K562 (cell line): ENCODE measurements at places on chromosomes 2 and 18.

DNA sequence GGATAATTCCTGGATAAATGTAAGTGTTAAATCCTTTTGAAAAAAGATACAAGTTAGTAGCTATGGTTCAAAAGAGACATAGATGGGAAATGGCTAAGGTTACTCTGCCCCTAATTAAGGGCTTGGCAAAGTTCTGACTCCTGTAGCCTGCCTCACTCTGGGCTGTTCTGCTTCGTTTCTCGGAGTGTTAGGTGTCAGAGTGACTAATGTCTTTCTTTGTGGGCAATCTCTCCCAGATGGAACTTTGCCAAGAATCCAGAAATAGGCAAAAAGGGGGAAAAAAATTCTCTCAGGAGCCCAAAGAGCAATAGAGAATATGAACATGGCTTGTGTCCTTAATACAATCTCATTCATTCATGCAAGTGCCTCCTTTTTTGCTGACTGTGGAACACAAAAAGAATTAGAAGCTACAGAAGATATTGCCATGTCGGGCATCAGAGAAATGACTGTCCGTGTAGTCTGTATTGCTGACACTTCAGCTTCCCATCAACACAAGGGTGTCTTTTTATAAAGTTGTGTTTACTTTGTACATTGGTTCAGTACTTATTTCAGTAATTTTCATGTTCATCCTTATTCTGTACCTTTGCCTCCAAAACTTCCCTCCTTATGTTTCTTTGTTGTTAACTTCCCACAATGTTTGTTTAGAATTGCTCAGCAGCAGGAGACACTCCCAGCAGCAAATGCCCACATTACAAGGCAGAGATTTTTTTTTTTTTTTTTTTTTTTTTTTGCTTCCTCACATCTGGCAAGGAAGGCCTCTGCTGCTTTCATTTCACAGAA is 134.0 kb downstream of the FTCDNL1 start:
- no peaks in the 10 kb centered on the region for H3K4me1 ChIP-seq
- H3K27ac ChIP-seq = no peak overlapping the region
- H3K27me3 ChIP-seq = no peaks in the 10 kb centered on the region
- no peak for DNase-seq
- no peaks in the 10 kb centered on the region for H3K36me3 ChIP-seq
- H3K4me3 ChIP-seq = no peak overlapping the region

- H3K4me1 ChIP-seq = no peaks in the 10 kb centered on the region
- H3K27ac ChIP-seq = no peak overlapping the region
- DNase-seq = no peak
Measured at GRCh38 chr2:142848023-142848606, 29.3 kb upstream of the KYNU start.

DNA sequence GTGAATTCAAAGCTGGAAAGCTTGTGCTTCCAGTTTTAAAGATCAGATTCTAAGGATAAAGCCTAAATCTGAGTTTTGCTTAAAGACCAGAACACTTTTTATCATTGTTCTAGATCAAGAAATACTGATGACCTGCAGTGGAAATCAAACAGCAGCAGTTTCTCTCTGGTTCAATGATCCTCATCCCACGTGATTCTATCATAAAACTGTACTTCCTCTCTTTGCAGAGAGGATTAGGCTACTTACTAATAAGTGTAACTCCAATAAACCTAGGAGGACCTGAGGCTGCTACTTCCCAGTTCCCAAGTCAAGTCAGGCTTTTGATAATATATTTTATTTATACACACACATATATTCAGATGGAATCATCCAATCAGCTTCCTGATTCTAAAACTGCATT is 81.9 kb downstream of the TCF4 start:
- peaks cover 3% of the 10 kb centered on the region; the same call in 1 of the 3 replicates for H3K4me1 ChIP-seq
- no peaks in the 10 kb centered on the region for H3K27me3 ChIP-seq
- no peak overlapping the region for H3K27ac ChIP-seq
- DNase-seq = no peak
- H3K36me3 ChIP-seq = no peaks in the 10 kb centered on the region

- H3K4me3 ChIP-seq = no peak overlapping the region
- no peak overlapping the region for H3K27ac ChIP-seq
- DNase-seq = peak; percentile 79
- peaks cover 3% of the 10 kb centered on the region; the same call in 2 of the 3 replicates for H3K4me1 ChIP-seq
- H3K27me3 ChIP-seq = no peaks in the 10 kb centered on the region
- H3K36me3 ChIP-seq = no peaks in the 10 kb centered on the region
Measured at GRCh38 chr2:219689676-219690628, 62.5 kb downstream of the SLC4A3 start.

DNA sequence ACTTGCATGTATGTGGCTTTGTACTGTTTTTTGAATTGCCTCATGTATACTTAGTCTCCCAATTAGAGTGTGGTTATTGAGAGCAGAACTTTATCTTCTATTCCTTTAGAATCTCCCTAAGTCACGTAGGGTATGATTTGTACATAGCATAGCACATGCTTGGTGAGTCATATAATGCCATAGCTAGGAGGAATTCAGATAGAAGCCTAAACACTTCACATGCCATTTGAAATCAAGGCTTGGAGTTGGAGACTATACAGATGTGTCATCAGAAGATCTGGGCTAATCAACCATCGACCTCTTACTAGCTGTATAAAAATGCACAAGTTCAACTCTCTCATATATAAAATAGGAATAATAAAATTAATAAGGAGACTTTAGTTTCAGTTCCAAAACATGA is 222.6 kb upstream of the ST6GAL2 start:
- DNase-seq = no peak
- H3K4me3 ChIP-seq = no peak overlapping the region
- H3K27me3 ChIP-seq = no peaks in the 10 kb centered on the region
- no peaks in the 10 kb centered on the region for H3K36me3 ChIP-seq

DNA sequence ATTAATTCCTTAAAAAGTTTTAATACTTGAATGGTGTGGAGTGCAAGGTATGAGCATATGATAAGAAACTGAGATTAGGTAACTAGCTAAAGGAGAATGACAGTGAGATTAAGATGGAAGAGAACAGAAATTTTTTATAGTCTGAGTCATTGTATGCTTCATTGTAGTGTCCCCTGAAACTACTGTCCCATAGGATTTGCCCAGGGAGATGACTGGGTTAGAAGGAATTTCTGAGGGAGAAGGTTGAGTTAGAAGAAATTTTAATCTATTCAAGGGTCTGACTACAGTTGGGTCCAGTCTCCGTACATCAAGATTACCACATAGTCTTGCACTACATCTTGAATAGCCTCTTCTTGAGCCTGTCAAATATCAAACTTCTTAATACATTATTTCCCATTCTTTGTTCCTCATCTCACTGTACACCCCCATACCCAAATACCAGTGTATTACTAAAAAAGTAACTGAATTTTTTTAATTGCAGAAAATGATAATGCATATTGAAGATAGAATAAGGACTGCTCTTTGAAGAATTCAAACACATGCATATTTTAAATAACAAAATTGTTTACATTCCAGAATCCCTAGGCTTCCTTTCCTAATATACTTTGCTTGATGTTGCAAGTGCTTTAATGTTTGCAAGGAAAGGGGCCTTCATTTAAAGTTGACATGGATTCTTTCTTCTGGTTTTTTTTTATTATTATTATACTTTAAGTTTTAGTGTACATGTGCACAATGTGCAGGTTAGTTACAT is 314.3 kb upstream of the COL3A1 start:
- H3K4me1 ChIP-seq = no peaks in the 10 kb centered on the region
- H3K27ac ChIP-seq = no peak overlapping the region
- no peak overlapping the region for H3K4me3 ChIP-seq
- DNase-seq = no peak
- H3K36me3 ChIP-seq = no peaks in the 10 kb centered on the region

- peaks cover 26% of the 10 kb centered on the region for H3K27me3 ChIP-seq
- no peak overlapping the region for H3K4me3 ChIP-seq
- no peak overlapping the region for H3K27ac ChIP-seq
- no peak for DNase-seq
Measured at GRCh38 chr2:72138011-72138881, 9.4 kb downstream of the CYP26B1 start.

DNA sequence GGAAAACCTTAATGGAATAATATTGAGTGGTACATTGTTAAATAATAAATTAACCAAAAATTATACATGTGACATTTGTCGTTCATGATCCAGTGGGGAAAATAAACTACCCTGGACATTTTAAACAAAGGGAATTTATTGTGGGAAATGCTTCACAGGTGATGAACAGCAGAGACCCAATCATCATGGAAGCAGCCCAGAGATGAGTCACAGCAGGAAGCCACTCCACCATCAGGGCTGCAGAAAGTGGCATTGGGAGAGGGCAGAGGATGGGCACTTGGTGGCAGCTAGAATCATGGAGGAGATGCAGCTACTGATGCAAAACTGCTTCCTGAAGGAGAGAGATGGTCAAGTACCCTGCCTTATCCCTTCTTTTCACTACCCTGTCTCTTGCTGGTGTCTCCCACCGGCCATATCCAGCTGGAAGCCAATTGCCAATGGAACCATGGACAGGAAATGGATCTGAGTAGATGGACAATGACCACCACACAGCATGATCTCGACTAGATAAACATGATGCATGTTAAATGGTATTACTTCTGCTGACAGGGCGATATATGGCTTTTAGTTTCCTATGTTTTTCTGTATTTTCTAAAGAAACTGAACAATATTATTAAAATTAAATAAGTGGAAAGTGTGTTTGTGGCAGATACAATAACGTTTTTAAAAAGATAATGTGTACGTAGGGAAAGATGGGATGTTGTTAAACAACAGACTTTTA is 139.8 kb downstream of the RPIA start:
- H3K36me3 ChIP-seq = no peaks in the 10 kb centered on the region
- no peaks in the 10 kb centered on the region for H3K4me1 ChIP-seq
- no peak overlapping the region for H3K4me3 ChIP-seq
- no peak for DNase-seq

DNA sequence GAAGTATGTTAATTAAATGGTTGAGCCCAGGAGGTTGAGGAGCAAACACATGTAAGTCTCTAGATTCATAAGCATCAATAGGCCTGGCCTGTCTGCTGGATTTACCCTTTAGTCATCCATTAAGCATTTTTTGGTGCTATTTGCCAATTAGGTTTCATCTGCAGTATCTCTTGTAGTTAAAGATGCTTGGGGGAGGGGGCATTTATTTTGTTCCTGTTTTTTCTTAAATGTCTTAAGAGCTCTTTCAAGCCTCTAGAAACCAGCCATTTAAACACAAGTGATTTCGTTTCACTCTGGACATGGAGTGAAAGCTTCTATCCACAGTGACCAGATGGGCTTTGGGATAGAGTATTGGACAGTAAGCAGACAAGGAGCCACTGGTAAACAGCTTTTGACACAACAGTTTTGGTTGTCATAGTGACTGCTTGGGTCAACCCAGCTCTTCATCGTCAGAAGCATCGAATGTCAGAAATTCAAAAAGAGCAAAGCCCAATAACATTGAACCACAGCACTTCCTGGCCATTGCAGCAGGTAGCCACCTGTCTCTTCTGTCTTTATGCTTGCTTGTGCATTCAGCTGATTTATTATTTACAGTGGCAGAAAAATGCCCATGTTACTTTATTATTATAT is 4.9 kb downstream of the QPCT start:
- no peak overlapping the region for H3K27ac ChIP-seq
- H3K27me3 ChIP-seq = peaks cover 17% of the 10 kb centered on the region
- no peak for DNase-seq
- H3K4me3 ChIP-seq = no peak overlapping the region
- no peaks in the 10 kb centered on the region for H3K36me3 ChIP-seq

GRCh38 chr2:206211657-206212255 is 52.1 kb downstream of the EEF1B2 start:
- DNase-seq = no peak
- peaks cover 7% of the 10 kb centered on the region; the same call in 2 of the 3 replicates for H3K27me3 ChIP-seq
- no peaks in the 10 kb centered on the region for H3K36me3 ChIP-seq
- no peak overlapping the region for H3K27ac ChIP-seq

DNA sequence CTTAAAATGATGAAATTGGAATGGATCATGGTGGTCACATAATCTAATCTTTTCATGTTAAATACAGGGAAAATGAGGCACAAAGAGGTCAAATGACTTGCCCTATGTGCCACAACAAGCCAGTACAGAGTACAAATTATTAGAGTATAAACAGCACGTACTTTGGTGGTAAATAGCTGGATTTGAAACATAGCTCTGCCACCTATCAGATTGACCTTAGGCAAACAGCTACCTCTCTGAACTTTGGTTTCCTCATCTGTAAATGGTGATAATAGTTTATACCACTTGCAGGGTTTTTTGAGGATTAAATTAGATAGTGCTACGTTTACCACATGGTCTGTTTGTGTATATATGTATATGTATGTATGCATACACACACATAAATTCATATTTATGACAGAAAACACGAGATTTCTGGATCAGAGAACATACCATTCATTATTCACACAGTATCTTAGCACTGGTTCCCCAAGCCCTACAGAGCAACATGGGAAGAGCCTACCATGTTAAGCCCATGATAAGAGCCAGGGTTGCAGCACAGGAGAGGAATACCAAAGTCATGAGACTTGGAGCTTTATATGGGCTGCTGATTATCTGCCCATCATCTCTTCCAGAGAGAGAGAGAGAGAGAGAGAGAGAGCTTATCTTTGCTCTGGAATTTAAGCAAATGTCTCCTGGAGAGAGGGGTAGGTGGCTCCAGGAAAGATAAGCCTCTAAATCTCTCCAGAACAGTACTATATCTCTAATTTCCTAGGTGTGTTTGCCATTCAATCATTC is 73.5 kb downstream of the MDH1 start:
- no peak overlapping the region for H3K4me3 ChIP-seq
- no peak overlapping the region for H3K27ac ChIP-seq
- no peak for DNase-seq
- peaks cover 5% of the 10 kb centered on the region; the same call in 1 of the 2 replicates for H3K27me3 ChIP-seq

DNA sequence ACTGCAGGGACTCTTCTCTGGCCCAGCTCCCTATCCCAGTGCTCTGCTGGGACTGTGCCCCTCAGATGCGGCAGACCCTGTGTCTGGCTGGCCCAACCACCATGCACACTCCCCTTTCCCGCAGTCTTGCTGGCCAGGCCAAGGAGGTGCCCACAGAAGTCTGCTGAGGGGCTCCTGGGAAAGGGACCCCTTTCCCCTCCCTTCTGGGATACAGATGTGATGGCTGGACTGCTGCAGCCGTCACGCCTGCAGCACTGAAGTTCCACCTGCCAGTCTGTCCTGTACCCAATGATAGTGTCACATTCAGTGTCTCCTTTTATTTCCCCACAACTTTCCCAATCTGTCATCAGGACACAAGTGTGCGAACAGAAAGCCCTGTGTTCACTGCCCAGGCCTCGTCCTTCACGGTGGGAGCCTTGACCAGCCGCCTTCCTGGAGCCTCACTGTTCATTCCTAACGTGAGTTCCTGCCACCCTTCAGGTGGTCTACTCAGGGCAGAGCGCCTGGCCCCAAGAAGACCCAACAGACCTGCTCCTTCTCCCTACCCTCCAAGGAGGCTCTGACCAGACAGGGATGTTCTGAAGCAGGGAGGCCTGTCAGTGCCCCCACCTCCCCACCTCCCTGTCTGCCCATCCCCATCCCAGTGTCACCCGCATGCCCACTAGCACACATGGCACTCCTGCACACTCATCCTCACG is 47.1 kb downstream of the ANKMY1 start:
- DNase-seq = no peak
- no peak overlapping the region for H3K27ac ChIP-seq
- H3K36me3 ChIP-seq = peaks cover 20% of the 10 kb centered on the region; the same call in 2 of the 3 replicates
- peaks cover 9% of the 10 kb centered on the region; the same call in 1 of the 2 replicates for H3K4me1 ChIP-seq
- H3K4me3 ChIP-seq = no peak overlapping the region
- H3K27me3 ChIP-seq = no peaks in the 10 kb centered on the region

GRCh38 chr2:106996171-106996769 is 110.3 kb upstream of the ST6GAL2 start:
- H3K36me3 ChIP-seq = no peaks in the 10 kb centered on the region
- no peaks in the 10 kb centered on the region for H3K4me1 ChIP-seq
- H3K4me3 ChIP-seq = no peak overlapping the region
- H3K27me3 ChIP-seq = no peaks in the 10 kb centered on the region
- no peak overlapping the region for H3K27ac ChIP-seq
- no peak for DNase-seq
